ENCODE measurements at places on chromosomes 13 and 19. TPM values are rescaled to one million over a fixed set of nuclear protein-coding genes. Genes with fewer than 3 reads are reported as not detected.

DNA sequence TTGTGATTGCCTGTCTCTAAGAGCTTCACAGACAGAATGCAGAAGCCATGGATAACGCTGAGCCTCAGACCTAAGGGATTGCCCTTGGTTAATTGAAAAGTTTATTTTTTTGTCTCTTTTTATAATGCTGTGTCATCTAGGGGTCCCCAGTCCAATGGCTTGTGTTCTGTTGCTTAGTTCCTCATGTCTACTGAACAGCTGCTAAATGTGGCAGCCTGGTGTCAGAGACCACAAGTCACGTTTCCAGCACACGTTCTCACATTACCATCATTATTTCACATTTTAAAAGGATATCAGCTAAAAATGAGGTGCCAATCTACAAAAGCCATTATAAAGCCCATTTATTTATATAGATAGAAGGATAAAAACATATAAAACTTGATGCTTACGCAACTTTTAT lies 1362.0 kb downstream of the PCDH9 start:
- DNase-seq = no peak

- DNase-seq = no peak
Observed at GRCh38 chr19:7550987-7551761, 15.7 kb downstream of the PNPLA6 start.

GRCh38 chr13:101473458-101473857 lies 21.0 kb downstream of the ITGBL1 start:
- DNase-seq = no peak

DNA sequence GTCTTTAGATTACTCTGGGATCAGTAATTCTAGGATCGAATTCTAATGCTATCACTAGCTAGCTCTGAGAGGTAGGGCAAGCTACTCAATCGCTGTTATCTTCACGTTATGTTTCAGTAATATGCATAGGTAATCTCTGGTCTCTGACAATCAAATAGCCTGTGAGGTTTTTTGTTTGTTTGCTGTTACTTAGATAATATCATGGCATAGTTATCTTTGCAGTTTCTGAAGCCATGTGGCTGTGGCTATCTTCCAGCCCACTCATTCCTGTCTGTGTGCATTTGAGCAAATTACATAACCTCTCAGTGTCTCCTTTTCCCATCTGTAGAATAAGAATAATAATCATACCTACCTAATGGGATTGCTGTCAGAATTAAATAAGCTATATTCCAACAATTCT lies 330.2 kb downstream of the PCDH9 start:
- DNase-seq = no peak

- no peak for DNase-seq
Observed at GRCh38 chr13:79121286-79121685, 284.8 kb downstream of the RBM26 start.

- DNase-seq = no peak
Observed at GRCh38 chr13:19561585-19561984, 253 bp upstream of the TPTE2 start.

- DNase-seq = no peak
Observed at GRCh38 chr13:103873725-103874124, 807.5 kb upstream of the SLC10A2 start.

- no peak for DNase-seq
Observed at GRCh38 chr19:37966662-37967231, 59.7 kb downstream of the SIPA1L3 start.

- DNase-seq = no peak
Observed at GRCh38 chr13:106494506-106494905, 41.0 kb downstream of the EFNB2 start.

Gene GET3
- total RNA-seq = 65.8 TPM

Gene BTBD2
- 48.7 TPM for total RNA-seq

Gene KANK3
- total RNA-seq = 20.5 TPM

Gene SLC25A41
- 0.16 TPM for total RNA-seq

All from Right ventricle myocardium inferior (tissue), 1 donor.